NCI-H526 treated with DMSO at 0.1 percent for 48 hours (cell line): ENCODE measurements at places on chromosomes 12 and 14.

GRCh38 chr14:23097786-23098185 is 2.5 kb downstream of the C14orf119 start:
- no peak for DNase-seq

DNA sequence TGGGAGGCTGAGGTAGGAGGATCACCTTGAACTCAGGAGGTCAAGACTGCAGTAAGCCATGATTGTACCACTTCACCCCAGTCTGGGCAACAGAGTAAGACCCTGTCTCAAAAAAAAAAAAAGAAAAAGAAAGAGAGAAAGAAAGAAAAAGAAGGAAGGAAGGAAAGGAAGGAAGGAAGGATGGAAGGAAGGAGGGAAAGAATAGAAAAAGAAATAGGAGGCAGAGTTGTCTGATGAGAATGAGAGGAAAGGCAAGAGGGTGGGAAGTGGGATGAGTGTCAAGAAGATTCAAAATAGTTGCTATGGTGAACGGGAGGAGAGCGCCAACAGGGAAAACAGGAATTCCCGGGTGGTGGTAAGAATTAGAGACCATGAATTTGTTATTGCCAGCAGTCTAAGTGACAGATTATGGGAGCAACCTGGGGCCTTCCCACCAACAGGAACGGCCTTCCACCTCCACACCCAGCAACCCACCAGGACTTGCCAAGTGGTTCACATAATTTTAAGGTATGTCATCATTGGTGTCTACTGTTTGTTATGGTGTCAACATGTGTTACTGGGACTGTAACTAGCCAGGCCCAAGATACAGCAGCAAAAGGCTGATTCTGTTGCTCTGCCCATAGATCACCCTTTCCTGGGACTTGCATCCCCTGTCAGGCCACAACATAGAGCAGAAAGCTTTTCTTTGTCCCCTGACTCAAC is 36.1 kb upstream of the C12orf76 start:
- DNase-seq, result no peak

GRCh38 chr12:46659032-46659650 is 166.7 kb downstream of the SLC38A4 start:
- no peak for DNase-seq

GRCh38 chr12:58774731-58775130 is 145.6 kb downstream of the LRIG3 start:
- no peak for DNase-seq

DNA sequence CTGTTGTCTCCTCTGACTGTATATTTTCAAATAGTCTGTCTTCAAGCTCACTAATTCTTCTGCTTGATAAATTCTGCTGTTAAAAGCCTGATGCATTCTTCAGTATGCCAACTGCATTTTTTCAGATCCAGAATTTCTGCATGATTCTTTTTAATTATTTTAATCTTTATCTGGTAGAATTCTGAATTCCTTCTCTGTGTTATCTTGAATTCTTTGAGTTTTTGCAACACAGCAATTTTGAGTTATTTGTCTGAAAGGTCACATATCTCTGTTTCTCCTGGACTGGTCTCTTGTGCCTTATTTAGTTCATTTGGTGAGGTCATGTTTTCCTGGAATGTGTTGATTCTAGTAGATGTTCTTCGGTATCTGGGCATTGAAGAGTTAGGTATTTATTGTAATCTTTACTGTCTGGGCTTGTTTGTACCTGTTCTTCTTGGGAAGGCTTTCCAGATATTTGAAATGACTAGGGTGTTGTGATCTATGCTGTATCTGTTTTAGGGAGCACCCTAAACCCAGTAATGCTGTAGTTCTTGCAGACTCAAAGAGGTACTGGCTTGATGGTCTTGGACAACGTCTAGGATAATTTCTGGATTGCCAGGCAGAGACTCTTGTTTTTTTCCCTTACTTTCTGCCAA is 193.8 kb upstream of the NPAS3 start:
- DNase-seq, result no peak

DNA sequence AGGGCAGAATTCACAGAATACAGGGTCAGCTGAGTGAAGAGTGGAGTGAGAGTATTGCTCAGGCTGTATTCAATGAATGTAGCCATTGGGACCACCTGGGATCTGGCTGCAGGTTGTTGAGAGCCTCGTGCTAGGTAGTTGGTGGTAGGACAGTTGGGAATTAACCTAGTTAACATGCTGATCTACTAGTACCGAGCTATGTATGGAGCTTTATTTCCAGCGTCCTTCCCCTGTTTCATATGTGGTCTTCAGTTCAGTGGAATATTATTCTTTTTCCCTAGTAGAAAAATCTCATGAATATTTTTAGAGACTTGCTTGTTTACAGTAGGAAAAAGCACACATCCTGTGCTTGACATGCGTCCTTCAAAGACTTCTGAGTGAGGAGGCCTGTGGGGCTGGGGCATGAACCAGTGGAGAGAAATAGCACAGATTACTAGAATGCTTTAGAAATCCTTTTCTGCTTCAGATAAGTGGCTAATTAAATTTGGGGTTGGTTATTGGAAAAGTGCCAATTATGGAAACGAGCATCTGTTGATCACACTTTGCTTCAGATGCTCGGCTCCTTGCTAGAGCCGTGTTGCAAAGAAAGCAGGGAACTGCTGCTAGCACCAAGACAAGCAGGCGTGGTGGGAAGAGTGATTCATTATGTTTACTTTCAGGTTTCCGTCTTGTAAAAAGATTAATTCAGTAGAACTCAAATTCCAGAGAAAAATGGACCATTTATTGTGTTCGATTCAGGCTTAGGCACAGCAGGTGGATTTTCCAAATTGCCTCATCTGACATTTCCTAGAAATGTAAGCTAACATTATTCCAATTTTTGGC is 53.6 kb downstream of the ARF6 start:
- no peak for DNase-seq

DNA sequence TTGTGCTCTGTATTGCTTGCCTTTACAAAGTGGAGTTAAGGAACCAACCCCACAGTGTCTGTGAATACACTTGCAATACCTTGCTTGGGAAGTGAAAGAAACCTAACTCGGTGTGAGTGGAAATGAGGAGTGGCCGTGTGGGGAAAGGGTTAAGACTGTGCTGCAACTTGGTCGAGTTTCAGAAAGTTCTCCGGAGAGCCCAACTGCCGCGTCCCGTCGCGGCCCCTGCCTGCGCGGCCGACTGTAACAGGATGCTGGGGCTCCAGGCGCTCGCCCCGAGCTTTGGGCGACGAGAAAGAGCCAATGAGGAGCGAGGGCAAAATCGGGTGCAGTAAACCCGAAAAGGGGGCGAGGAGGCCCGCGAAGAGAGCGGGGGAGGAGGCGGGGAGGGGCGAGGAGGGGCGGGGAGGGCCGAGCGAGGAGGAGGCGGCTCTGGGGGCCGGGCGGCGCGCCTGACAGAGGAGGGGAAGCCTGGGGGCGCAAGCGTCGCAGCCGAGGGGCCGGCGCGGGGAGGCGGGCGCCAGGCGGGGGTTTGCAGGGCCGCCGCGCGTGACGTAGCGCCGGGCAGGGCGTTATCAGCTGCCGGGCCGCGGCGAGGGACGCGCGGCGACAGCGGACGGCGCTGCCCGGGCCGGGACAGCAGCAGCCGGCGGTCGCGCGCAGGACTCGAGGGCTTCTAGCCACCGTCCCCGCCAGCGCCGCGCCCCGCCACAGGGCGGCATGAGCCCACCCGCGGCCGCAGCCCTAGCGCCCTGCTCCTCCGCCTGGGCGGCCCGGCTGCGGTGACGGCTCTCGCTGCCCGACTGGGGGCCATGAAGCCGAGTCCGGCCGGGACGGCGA is at the start of gene DACT1:
Gene DACT1 (plus strand): TSS at position 572 of the 840 bp plus-strand sequence. CDS start 241 bp downstream, at position 813.
- no peak for DNase-seq

- DNase-seq, result no peak
Measured at GRCh38 chr12:47387994-47388393, 308.2 kb upstream of the AMIGO2 start.
